ENCODE measurements at places on chromosomes 2 and 18. TPM values are rescaled to one million over a fixed set of nuclear protein-coding genes. Genes with fewer than 3 reads are reported as not detected.

DNA sequence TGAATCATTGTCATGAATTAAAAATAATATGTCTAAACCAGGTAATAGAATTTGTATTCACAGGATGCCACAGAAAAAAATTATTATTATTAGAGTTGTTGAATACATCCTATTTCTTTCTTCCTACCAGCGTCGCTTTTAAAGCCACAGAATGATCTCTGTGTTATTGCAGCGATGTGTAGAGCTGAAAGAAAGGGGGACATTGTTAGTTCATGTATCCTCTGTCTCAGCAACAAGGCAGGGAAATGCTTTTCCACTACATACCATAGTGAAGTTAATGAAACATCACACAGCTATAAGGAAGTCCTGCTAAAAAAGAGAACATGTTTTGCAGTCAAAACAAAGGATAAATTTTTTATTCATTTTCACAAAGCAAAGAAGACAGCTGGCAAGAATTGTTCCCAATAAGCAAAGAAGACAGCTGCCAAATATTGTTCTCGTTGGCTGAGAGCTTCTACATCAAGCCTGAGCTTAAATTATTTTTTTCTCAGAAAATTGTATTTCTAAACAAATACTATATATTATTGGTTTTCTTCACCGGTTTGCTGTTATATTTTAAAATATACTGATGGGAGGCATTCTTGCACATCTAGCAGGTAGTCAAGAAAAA lies 1234.4 kb downstream of the SUCLG1 start:
- no peak for DNase-seq

GRCh38 chr18:36568487-36568886 lies 260.3 kb downstream of the TPGS2 start:
- peak; percentile 44 for DNase-seq

DNA sequence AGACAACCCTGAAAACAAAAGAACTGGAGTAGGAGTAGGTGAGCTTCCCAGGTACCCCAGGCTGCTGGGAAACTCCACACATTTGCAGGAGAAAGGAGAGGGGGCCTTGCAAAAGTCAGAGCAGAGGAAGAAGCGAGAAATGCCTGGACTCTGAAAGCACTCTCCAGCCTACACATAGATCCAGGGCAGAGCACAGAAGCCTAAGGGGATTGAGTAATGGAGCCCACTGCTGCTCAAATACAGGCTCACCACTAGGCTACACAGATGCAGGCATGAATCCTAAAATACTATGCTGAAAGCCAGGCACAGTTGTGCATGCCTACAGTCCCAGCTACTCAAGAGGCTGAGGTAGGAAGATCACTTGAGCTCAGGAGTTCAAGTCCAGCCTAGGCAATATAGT lies 33.4 kb downstream of the OSBPL1A start:
- DNase-seq: no peak

GRCh38 chr2:239339726-239340601 lies 60.9 kb downstream of the HDAC4 start:
- DNase-seq: no peak

GRCh38 chr2:80687524-80687923 lies 383.0 kb upstream of the LRRTM1 start:
- no peak for DNase-seq

DNA sequence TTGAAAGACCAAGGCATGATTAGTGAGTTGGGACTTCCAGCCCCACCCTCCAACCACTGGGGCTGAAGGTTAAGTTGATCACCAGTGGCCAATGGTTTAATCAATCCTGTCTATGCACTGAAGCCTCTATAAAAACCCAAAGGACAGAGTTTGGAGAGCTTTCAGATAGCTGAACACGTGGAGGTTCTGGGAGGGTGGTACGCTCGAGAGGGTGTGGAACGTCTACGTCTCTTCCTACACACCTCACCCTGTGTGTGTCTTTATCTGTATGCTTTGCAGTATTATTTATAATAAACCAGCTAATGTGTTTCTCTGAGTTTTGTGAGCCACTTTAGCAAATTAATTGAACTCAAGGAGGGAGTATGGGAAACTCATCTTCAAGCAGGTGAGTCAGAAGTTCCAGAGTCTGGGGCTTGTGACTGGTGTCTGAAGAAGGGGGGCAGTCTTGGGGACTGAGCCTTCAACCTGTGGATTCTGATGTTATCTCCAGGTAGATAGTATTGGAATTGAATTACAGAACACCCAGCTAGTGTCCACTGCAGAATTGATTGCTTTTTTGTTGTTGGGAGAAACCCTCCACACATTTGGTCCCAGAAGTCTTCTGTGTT lies 20.3 kb downstream of the ACTR3 start:
- no peak for DNase-seq

DNA sequence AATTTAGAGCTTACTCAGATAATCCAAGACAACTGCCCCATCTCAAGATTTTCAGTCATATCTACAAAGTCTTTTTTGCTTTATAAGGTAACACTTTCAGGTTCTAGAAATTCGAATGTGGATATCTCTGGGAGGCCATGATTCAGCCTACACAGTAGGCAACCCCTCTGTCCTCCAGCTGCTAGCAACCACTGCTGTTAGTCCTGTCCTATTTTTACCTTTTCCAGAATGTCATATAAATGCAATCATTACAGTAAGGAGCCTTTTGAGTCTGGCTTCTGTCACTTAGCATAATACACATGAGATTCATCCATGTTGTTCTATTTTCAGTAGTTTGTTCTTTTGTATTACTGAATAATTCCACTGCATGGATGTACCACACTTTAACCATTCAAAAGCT lies 28.5 kb upstream of the MARCHF7 start:
- DNase-seq: no peak

DNA sequence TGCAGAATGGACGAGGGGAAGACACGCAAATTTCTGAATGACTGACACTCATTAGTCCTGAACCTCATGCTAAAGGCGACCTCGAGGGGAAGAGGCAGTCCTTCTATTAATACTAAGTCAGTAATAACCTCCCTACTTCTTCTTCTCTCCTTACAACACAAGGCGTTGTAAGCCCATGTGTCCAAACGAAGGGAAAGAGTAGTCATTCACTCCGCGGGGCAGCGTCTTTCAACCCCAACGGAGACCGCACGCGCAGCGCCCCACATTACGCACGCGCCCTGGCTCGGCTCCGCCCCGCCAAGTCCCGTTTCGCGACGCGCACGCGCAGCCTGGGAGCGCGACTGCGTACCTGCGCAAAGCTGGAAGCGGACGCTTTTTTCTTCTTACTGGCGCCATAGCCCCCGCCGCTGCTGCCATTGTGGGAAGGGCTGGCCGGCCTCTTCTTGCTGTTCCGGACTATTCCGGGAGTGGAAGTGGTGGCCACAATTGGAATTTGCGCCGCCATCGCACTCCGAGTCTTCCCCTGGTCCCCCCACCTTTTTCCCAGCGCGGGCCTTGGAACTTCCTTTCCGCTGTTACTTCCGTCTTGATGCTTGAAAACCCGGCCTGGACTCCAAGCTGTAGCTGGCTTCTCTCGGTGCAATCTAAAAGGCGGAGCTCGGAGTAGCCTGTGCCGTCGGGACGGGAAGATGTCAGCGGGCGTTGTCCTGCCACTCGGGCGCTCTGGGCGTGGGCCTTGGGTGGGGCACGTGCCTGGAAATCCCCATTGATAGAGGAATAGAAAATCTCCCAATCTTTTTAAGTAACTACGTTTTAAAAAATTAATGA lies at the start of gene INO80C:
INO80C (minus strand) TSS at position 591 of the 828 bp plus-strand sequence; CDS start at position 505, 86 bp downstream.
- DNase-seq: peak; percentile 98

- DNase-seq: no peak
These were observed 72.7 kb downstream of the TMEM247 start for GRCh38 chr2:46552079-46552478.

- DNase-seq: no peak
These were observed 50.4 kb downstream of the TTN start for GRCh38 chr2:178756843-178757242.

GRCh38 chr2:228801451-228801850 lies 469.6 kb downstream of the PID1 start:
- DNase-seq: no peak

DNA sequence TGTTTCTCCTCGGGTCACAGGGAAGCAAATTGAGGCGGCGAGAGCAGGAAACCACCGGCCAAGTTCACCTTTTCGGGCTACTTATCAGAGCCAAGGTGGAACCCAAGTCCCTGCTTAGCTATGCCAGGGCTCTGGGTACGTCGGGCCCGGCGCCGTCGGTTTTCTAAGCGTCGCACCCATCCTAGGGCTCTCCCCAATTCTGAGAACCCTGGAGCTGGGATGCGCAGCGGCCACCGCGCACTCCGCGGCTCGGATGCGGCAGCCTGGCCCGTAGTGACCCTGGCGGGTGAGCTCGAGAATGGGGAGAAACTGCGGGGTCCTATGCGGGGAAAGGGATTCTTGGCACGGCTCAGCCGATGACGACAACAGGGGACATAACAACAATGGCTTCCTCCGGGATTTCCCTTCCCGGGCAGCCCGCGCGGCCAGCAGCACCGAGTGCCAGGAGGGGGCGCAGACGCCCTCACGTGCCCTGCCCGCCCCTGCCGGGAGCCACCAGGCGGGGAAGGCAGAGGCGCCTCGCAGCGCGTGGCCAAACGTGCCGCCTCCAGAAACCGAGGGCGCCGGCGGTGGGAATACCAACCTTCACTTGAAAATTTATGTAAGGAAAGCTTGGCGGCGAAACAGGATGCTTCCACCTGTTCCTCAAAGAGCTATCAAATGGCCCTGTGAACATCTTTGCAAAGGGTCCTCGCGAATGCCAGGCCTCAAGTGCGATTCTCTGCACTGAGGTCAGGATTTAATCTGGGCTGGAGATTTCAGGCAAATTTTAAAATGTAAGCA lies 2.1 kb upstream of the SLC30A3 start:
- DNase-seq: peak; percentile 70

DNA sequence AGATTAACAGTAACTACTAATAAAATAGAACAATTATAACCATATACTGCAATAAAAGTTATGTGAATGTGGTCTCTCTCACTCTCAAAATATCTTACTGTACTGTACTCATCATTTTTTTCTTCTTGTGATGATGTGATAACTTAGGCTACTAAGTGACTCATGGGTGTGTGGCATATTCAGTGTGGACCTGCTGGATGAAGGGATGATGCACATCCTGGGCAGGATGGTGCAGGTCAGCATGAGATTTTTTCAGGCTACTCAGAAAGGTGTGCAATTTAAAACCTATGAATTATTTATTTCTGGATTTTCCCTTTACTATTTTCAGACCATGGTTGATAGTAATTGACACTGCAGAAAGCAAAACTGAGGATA lies 90.7 kb downstream of the NCKAP5 start:
- no peak for DNase-seq

GRCh38 chr2:207663870-207664545 lies 38.8 kb upstream of the METTL21A start:
- DNase-seq: no peak

DNA sequence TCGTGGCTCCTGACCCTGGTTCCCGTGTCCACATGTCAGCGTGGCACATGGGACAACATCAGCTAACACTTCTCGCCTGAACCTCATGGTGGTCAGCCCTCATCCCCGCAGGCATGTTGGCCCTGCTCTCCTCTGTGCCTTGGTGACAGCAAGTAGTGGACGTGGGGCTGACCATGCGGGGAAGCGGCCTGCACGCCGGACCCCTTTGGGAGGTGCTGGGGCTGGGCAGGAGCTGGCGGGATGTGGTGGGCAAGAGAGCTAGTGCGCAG lies 249.5 kb downstream of the TWIST2 start:
- DNase-seq: no peak

GRCh38 chr18:57051657-57052044 lies 95.2 kb upstream of the BOD1L2 start:
- peak; percentile 62 for DNase-seq

AGXT gene
- total RNA-seq: not detected

FN1 gene
- 622 TPM for total RNA-seq

MYCN gene
- total RNA-seq: not detected

STARD6 gene
- total RNA-seq: not detected

AQP12A gene
- not detected for total RNA-seq

ANKRD30BL gene
- total RNA-seq: not detected

UGT1A4 gene
- total RNA-seq: 7.2 TPM

INHA gene
- not detected for total RNA-seq

CAPG gene
- total RNA-seq: 35.0 TPM

Measured in stomach (tissue), 19 donors.